Stimulated activated CD8-positive, alpha-beta memory T cell treated with anti-CD3 and anti-CD28 coated beads, Interleukin-15, amount 100 ng/mL, for 48 hours (primary cell): ENCODE measurements at places on chromosomes 5 and 9.

DNA sequence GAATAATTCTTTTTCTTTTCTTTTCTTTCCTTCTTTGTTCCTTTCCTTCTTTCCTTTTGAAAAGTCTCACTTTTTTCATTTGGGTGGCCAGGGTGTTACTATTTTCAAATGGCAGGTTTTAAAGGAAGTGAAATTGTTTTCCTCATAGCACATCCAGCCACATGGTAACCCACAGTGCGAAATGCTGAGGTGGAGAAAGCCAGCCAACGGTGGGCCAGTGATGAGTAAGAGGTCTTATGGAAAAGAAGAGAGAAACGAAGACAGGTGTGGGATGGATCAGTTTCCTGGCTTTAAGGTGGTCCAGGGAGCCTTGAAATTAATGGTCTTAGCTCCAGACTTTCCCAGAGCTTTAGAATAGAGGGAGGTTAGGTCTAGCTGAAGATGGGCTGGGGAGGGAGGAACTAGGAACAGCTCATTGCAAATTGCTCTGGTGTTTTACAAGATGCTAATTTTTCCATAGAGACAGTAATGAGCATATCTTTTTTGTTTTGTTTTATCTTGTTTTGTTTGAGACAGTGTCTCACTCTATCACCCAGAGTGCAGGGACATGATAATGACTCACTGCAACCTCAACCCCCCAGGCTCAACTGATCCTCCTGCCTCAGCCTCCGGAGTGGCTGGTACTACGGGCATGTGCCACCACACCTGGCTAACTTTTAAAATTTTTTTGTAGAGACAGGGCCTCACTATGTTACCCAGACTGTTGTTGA lies 17.8 kb downstream of the ITK start:
- no peak for DNase-seq

- no peak for DNase-seq
Observed at GRCh38 chr9:29214154-29214689, 1640.9 kb upstream of the C9orf72 start.

DNA sequence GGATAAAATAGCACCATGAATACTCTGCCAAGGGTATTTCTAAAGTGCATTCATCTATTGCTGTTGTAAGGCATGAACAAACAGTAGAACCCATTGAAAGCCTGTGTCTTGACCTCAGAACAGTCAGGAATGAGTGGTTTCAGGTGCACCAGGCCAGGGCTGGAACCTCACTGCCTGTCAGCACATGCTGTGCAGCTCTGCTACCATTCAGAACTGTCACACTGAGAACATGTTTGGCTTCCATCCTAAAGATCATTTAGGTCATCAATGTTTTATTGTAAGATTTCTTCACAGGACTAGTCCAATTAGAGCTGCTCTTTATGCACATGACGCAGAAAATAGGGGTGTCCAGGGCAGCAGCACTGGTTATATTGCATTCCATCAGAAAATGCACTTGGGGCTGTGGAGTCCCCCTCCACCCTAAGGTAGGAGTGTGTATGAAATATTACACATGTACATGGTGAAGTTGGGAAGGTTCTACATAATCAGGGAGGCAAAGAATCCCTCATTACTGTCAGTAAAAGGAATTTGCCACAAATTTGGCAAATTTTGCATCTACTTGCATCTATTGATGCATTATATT lies 408.0 kb downstream of the CTNND2 start:
- no peak for DNase-seq

DNA sequence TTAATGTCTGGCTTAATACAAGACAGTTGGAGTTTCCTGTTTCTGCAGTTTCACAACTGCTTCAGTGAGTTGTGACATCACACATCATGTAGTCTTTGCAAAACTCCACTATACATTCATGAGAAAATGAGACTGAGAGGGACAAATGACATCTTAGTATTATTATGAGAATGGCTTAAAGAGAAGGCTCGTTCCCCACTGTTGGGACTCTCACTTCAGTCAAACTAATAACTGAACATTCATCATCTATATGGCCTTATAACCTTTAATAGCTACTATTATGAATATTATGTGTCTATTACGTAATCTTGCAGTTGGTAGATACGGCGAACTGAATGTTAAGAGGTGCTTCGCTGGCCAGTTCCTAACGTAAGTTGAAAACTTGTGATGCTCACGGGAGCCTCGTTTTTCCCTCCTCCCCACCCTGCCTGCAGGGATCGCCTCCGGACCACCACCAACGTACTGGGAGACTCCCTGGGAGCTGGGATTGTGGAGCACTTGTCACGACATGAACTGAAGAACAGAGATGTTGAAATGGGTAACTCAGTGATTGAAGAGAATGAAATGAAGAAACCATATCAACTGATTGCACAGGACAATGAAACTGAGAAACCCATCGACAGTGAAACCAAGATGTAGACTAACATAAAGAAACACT lies 79.4 kb downstream of the SLC1A3 start:
- no peak for DNase-seq

- DNase-seq = no peak
Observed at GRCh38 chr9:8183618-8184017, 384.0 kb upstream of the DMAC1 start.

GRCh38 chr5:132473668-132474067 lies 16.9 kb downstream of the IRF1 start:
- DNase-seq = no peak

GRCh38 chr5:179879003-179879689 lies 20.5 kb upstream of the MRNIP start:
- DNase-seq = no peak
